ENCODE measurements at places on chromosomes 11 and 22.
A peak's percentile ranks its signal among the peaks of the same experiment; 100 is the strongest.

- peak; percentile 60 for DNase-seq
Observed at GRCh38 chr11:104164028-104164520, at the start of gene PDGFD. TSS of gene PDGFD (minus strand) at chr11:104164147.

GRCh38 chr22:21103633-21104032, 57.9 kb downstream of the LRRC74B start:
- no peak for DNase-seq

DNA sequence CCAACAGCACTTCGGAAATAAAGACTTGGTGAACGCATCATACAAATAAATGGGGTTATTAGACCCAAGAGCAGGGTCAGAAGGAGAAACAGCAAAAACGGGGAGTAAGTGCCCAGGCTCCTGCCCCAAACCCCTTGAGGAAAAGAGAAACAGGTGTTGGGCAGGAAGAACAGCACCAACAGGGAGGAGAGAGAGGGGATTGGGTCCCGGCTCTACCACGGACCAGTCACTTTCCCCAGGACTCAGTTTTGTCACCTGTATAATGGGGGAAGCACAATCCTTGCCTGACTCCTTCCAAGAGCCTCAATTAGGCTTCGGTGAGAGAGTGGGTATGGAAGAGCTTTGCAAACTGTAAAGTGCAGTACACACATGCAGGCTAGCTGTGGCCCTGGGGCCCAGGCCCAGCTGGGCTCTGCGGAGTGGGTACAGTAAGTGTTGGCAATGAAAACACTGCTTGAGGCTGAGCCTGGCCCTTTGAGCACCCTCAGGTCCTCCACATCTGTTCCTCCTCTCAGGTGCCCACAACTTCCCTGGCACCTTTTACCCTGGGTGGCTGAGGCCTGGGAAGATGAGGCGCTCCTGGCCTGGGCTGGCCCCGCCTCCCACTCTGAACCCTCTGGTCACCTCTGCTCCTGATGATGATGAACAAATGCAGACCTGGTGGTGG, 8.9 kb downstream of the SLC29A2 start:
- no peak for DNase-seq

GRCh38 chr11:130241713-130242112, 73.0 kb downstream of the ZBTB44 start:
- no peak for DNase-seq

DNA sequence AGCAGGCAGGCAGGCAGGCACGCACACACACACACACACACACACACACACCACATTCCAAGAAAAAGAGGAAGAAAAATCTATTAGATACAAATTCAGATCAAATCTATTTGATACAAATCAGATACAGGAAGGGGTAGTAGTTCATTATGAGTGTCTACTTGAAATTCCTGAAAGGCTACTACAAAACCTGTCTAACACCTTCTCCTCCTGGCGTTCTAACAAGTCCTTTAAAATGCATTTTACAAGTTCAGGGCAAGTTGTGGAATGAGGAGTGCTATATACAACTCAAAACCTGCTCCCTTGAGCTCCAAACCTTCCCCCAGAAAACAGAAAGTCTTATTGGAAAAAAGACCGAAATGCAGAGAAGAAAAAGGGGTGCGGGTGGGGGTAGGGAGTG, 476 bp downstream of the ARHGAP32 start:
- no peak for DNase-seq

GRCh38 chr11:104852811-104853210, 45.4 kb downstream of the CASP12 start:
- no peak for DNase-seq

- DNase-seq: no peak
Observed at GRCh38 chr11:34411111-34411510, 27.6 kb upstream of the CAT start.

DNA sequence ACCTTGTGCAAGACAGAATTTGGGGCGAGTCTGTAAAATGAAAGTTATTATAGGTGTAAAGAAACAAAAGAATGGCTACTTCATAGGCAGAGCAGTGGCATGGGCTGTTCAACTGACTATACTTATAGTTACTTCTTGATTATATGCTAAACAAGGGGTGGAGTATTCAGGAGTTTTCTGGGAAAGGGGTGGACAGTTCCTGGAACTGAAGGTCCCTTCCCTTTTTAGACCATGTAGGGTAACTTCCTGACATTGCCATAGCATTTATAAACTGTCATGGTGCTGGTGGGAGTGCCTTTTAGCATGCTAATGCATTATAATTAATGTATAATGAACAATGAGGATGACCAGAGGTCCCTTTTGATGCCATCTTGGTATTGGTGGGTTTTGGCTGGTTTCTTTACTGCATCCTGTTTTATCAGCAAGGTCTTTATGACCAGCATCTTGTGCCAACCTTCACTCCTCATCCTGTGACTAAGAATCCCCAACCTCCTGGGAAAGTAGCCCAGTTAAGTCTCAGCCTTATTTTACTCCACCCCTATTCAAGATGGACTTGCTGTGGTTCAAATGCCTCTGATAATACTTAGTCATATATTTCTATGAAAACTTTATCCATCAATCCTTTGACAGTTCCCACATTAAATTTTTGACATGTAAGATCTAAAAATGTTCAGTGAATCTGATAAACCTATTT, 118.6 kb downstream of the ARHGAP42 start:
- DNase-seq: no peak

- no peak for DNase-seq
Observed at GRCh38 chr11:11909727-11910126, 68.0 kb downstream of the USP47 start.

DNA sequence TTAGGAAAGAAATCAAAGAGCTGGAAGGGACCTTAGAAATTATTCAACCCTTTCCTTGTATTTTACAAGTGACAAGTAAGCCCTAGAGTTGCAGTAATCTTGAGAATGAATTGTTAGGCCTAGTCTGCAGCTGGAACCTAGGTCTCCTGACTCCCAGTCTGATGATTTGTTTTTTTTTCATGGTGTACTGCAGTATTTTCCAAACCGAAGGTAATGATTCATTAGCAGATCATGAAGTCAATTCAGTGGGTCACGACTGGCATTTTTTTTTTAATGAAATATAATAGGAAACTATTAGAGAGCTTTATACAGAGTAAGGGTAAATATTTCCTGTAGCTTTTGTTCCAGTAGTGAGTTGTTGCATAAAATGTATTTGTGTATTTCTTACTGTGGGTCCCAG, 42.8 kb downstream of the EXT2 start:
- DNase-seq: no peak

GRCh38 chr22:20224256-20224626, 43.9 kb downstream of the RTN4R start:
- no peak for DNase-seq

GRCh38 chr11:78100676-78101472, 21.2 kb upstream of the NDUFC2 start:
- no peak for DNase-seq

DNA sequence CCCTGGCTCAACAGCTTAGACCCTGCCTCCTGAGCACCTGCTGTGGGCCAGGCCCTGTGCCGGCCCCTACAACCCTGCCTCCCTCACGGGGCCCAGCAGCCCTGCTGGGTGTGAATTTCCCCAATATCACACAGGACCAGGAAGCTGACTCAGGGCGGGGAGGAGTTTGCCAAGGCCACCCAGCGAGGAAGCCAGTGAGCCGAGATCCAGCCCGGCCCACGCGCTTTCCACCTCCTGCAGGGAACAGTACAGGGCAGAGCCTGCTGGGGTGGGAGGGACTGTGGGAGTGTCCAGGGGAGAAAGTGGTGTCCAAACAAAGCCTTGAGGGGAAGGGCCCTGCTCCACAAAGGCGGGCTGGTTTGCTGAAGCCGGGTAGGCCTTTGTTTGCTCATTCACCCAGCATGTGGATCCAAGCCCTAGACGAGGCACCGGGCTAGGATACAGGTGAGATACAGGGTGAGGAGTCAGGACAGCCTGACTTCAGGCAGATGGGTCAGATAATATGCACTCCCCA, 26.8 kb downstream of the RPL3 start:
- DNase-seq: no peak

- DNase-seq: no peak
Observed at GRCh38 chr11:116172156-116172555, 600.6 kb downstream of the BUD13 start.

- no peak for DNase-seq
Observed at GRCh38 chr11:10978198-10978597, 120.3 kb upstream of the ZBED5 start.

- no peak for DNase-seq
Observed at GRCh38 chr11:21896746-21897602, 295.9 kb upstream of the ANO5 start.

DNA sequence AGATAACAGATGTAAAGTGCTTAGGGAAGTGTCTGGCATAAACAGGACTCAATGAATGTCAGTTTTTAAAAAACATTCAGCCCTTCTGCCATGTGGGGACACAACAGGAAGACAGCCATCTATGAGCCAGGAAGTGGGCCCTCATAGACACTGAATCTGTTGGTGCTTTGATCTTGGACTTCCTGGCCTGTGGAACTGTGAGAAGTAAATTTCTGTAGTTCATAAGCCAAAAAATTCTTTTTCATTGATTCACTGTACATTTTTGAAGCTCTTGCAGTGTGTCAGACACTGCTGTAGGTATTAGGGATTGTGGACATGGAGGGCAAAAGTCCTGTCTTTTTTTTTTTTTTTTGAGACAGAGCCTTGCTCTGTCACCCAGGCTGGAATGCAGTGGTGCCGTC, 188.6 kb downstream of the HIPK3 start:
- no peak for DNase-seq

DNA sequence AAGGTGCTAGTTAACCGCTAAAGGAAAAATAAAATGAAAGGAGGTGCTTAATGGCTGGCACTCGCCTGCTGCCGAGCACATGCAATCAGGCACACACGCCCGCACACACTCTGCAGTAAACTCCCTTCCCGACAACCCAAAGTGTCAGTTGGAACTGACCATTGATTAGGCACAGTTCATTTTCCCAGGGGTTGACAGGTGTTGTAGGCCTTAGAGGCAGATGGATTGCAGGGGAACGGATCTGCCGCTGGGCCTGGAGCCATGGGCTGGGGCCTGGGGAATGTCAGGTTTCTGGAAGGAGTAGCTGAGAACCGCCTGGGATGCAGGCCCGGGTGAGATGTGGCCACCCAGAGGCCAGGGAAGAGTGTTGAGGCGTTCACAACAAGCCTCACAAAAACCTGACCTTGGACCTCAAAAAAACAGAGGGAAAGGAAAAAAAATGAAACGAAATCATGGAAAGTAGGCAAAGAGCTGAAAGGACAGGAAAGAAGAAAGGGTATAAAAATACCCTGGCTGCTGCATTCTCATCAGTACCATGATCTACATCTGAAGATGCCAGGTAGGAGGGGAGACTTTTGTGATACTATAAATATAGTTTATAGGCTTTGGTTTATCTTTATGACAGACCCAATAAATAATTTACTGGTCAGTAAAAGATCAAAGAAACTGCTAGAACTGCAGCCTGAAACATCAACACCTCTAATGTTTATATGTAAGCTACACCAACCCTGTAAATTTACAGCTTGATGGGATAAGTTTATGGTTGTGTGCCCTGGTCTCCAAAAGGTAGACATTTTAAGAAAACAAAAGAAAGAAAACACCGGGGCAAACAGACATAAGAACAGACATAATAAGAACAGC, 313.4 kb downstream of the BUD13 start:
- no peak for DNase-seq

DNA sequence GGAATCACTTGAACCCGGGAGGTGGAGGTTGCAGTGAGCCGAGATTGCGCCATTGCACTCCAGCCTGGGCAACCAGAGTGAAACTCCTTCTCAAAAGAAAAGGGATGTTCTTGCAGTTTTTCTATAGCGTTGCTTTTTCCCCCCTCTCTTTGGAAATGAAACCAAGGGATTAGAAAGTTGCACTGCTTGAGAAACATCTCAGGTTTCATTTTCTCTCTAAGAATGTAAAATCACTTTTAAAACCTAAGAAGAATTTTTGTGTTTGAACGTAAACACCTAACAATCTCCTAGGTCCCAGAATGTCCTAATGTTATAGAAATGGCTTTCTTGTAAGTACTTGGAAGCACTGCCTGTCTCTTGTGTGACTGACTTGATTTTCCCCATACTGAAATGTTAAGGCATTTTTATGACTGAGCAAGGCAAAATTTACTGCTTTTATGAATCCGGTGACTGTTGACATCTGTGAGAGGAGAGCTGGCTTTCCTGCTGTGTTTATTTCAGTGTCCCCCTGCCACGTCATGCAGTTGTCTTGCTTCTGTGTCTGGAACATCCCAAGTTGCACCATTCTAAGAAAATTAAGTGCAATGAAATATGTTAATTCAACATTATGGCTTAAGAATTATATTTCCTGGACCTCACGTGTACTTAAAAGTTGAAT, 37.7 kb downstream of the NF2 start:
- DNase-seq: no peak

All from GM13977 (cell line).